RPMI7951 (cell line): ENCODE measurements at places on chromosomes 2 and 18. TPM values are rescaled to one million over a fixed set of nuclear protein-coding genes. Genes with fewer than 3 reads are reported as not detected.

Gene SH3YL1
- 12.7 and 18.1 TPM in 2 replicates for total RNA-seq

- DNase-seq = no peak
Measured at GRCh38 chr2:77046339-77046738, 475.8 kb downstream of the LRRTM4 start.

GRCh38 chr2:169452080-169452479 lies 27.2 kb upstream of the BBS5 start:
- peak; percentile 49 for DNase-seq

- no peak for DNase-seq
Measured at GRCh38 chr2:8659092-8659734, 22.6 kb upstream of the ID2 start.

GRCh38 chr2:80365762-80366161 lies 61.2 kb upstream of the LRRTM1 start:
- no peak for DNase-seq
